ENCODE measurements at places on chromosomes 2 and 18. TPM values are rescaled to one million over a fixed set of nuclear protein-coding genes. Genes with fewer than 3 reads are reported as not detected.

DNA sequence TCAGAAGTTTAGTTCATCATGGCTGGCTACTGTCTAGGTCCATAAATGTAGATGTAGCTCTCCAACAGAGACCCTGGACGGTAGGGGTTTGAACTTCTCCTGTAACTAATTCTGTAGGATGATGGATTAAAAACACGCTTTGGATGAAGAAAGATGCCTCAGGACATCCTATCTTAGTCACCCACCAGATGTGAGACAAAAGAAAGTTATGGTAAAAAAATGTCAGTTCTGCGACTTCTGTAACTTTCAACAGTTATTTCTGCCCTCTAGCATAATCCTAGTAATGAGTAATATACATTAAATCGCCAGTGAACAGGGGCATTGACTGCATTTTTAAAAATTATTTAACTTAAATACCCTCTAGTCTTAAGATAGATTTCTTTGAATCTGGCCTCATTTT lies 210.1 kb upstream of the LRATD1 start:
- no peak for DNase-seq

DNA sequence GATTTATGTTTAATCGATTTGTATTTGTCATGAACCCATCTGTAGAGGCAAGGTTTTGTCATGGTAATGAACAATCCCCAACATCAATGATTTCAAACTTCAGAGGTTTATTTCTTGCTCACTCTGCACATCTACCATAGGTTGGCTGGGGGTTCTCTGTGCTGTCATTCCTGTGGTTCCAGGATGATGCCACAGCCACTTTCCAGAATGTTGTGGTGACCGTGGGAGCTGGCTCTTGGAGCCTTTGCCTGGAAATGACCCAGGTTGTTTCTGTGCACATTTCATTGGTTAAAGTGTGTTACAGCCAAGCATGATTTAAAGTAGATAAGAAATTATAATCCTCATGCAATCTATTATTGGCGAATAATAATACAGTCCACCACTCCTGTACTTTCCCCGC lies 28.2 kb upstream of the EPAS1 start:
- no peak for DNase-seq

DNA sequence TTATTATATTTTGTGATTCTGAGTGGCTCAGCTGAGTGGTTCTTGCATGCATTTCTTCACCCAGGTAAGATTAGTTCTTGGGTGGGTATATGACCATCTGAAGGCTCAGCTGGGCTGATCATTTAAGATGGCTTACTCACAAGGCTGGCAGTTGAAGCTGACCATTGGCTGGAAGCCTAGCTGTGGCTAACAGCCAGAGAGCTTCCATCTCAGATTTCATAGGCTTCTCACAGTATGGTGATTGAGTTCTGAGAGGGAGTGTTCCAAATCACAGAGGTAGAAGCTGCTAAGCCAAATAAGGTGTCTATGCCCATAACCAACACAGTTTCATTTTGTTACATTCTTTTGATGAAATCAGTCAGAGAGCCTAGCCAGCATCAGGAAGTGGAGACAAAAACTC lies 117.4 kb upstream of the RPRM start:
- no peak for DNase-seq

DNA sequence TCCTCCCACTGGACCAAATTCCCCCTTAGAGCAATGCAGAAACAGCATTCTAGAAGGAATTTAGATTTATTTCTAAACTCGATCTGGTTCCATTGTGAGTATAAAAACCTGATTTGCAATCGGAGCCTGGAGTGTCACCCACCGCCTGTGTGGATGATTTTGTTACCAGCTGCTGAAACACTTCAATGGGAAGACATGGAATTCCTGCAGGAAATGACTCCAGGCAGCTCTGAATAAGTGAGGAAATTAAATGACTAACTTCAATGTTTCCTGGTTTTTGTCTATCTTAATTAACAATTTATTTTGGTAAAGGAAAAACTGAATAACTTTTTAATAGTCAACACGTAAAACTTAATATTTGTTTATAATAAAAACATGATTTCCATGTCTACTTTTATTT lies 19.3 kb downstream of the CTAGE1 start:
- no peak for DNase-seq

DNA sequence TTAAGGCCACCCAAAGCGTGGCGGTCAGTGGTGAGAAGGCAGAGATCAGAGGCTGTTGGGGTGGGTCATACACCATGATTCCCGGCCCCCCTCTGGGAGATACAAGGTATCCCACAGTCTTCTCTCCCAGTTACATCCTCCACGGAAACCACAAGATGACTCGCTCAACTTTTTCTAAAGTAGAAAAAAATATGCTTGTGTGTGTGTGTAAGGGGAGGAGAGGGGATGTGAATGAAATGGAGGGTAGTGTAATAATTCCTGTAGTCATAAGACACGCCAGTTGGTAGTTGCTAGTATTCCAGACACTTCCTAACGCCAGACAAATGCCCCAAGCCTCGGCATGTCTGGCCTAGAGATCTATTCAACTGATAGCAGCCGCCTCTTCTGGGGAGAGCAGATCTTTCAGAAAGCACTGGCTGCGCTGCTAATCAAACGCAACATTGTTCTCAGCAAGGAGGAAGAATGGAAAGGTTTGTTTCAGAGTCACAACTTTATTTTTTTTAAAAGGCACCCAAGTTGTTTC lies 143.5 kb downstream of the TGIF1 start:
- DNase-seq: peak; percentile 71

GRCh38 chr2:23706613-23707078 lies 220.3 kb downstream of the ATAD2B start:
- DNase-seq: no peak

DNA sequence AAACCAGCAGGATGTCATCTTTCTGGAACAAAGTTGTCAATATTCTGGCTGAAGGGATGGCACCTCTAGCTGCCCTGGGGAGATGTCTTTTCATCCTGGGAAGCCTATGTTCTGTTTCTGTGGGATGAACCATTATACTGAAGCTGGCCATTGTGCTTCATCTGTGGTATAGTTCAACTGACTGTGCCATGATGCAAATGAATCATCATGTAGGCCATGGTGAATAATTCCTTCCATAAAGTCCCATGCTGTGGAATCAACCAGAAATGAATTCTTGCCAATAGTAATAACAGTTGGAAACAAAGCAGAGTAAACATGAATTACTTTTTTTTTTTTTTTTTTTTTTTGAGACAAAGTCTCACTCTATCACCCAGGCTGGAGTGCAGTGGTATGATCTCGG lies 64.1 kb upstream of the CNGA3 start:
- DNase-seq: no peak

DNA sequence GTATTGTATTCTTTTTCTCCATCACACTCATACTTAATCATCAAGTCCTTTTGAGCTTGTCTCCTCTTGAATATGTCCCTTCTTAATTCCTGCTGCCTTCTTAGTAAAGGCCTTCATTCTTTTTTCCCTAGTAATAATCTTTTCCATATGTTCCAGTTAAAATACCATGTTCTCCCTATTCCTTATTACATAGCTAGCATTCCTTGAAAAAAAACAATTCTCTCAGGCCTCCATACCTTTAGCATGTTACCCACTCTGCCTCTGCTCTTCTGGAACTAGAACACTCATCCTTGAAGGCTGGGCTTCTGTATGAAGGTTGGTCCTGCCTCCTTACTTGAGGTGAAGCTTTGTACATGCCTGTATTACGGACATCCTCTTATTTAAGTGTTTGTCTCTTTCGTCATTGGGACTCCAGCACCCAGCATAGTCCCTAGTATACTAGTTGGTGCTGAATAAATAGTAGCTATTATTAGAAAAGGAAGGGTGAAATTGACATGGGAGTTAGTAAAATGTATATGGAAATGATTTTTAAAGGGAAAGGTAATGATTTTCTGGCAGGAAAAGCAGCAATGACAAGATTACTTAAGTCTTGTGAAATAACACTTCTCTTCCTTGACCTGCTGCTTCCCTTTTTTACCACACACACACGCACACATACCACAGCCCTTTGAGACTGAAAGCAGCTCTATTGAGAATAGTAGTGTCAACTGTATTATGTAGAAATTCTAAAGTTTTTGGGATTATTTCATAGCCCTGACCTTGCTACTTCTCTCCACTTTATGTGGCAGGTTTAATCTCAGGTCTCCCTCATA lies 45.6 kb downstream of the REL start:
- no peak for DNase-seq

DNA sequence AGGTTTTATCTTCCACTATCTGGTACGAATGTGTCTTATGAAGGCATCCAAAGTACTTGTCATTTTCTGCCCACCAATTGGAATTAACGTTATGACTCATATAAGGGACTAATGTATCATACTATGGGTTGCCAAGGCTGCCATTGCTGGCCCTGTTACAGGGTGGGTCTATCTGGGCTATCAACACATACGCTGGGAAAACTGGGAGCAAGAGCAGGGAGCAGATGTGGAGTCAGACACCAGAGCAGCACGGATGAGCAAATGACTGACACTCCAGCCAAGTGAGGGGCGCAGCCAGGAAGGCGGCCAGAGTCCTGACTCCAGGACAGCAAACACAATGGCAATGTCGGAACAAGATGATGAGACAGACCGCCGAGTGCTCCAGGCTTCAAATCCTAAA lies 145.9 kb downstream of the COPS8 start:
- peak; percentile 79 for DNase-seq

GRCh38 chr2:169978402-169979017 lies 151.3 kb downstream of the UBR3 start:
- DNase-seq: no peak

- no peak for DNase-seq
Observed at GRCh38 chr18:29586210-29586609, 1409.3 kb upstream of the CDH2 start.

DNA sequence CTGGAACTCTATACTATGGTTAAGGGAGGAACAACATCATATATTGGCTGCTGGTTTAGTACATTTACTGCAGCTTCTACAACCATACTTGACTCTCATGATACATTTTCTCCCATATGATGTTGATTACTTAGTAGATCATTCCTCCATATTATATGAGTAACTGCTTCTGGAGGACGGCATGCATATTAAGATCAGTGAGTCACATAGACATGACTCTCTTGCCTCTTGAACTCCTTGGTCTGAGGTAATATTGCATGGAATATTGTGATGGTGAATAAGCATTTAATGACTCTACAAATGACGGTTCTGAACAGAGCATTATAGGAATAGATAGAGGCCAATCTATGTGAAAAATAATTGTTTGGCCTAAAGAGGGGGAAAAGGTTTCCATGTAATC lies 418.8 kb upstream of the SPHKAP start:
- no peak for DNase-seq

DNA sequence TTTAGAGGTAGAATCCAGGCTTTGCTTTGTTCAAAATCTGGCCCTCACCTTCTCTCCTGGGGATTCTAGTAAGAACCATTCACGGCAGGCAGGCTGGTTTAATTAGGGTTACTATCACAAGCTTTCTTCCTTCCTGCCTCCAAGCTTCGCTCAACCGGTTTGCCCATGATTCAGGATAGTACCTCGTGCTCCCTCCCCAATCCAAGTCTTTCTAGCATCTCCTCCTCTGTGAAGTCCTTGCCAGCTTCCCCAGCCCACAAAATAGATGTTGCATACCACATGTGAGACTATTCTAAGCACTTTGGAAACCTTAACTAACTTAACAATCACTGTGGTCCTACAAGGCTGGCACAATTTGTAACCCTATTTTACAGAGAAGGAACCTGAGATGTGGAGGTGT lies 135.1 kb downstream of the SOCS6 start:
- no peak for DNase-seq

- no peak for DNase-seq
Observed at GRCh38 chr18:10230072-10230471, 224.4 kb upstream of the APCDD1 start.

GRCh38 chr2:168929031-168929430 lies 27.9 kb downstream of the G6PC2 start:
- no peak for DNase-seq

DNA sequence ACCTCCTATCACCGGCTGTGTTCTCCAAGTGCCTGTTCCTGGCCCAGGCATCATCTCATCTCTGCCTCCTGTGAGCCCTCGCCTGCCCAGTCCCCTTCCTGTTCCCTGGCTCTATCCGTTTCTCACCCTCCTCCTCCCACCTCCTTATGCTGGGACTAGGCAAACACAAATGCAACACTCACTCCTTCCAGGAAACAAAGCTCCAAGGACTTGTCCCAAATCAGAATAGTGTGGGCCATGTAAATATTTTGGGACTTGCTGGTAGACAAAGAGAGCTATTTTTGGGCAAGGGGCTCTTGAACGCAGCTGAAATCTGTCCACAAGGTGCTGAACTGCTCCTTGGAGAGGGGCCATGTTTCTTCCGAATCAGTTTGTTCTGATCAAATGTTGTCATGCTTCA lies 25.3 kb downstream of the MBP start:
- DNase-seq: peak; percentile 57

The IL36B gene
- not detected for total RNA-seq

The RSAD2 gene
- total RNA-seq: 1.5 TPM

The CFAP221 gene
- total RNA-seq: 0.44 TPM

The ERMN gene
- total RNA-seq: not detected

The EIF2B4 gene
- 36.3 TPM for total RNA-seq

The MYO5B gene
- total RNA-seq: 10.2 TPM

The AKAIN1 gene
- not detected for total RNA-seq

The KRCC1 gene
- 27.5 TPM for total RNA-seq

The CCDC141 gene
- total RNA-seq: 28.9 TPM

The LINC00305 gene
- not detected for total RNA-seq

The MAP3K19 gene
- total RNA-seq: not detected

The SERPINB12 gene
- not detected for total RNA-seq

The FRZB gene
- total RNA-seq: 1.8 TPM

The THAP4 gene
- total RNA-seq: 94.7 TPM

The CACNB4 gene
- 0.37 TPM for total RNA-seq

The IL37 gene
- not detected for total RNA-seq

The CNDP1 gene
- not detected for total RNA-seq

The SERPINB3 gene
- total RNA-seq: not detected
